ENCODE measurements at places on chromosomes 6 and 20.
A peak's percentile ranks its signal among the peaks of the same experiment; 100 is the strongest.

DNA sequence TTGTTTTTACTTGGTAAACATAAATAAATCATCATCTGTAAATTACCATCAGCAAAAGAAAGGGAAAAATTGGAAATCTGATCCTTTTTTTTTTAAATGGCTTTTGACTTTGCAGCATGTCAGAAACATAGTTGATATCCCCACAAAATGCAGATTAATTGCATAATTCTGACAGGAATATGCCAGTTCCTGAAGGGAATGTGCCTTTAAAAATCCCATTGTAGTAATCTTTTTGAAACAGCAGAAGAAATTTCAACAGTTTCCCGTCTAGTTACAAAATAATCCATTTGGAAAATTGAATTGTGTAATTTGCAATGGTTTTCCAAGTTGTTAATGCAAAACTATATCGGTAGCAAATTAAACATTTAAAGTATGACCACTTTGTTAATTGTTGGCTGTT, 95.2 kb downstream of the DOK5 start:
- no peak for DNase-seq

DNA sequence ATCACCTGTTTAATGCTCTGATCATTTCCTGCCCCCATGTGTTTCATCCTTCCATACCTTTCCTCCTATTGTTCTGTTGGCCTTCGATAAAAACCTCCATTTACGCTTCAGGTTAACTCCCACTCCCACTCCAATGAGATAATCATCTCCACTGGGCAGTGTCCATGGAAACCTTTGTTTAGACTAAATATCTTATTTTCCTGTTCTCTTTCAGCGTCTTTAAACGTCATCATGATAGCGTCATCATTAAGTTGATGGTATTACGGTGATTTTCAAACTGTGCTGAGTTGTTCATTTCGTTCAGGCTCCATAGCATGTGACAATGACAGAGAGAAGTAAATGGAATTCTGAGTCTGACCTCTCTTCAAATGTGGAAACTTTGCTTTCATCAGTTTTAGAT, 970.5 kb upstream of the SLC35B3 start:
- no peak for DNase-seq

- DNase-seq, result no peak
Measured at GRCh38 chr6:16711546-16712254, 49.6 kb downstream of the ATXN1 start.

DNA sequence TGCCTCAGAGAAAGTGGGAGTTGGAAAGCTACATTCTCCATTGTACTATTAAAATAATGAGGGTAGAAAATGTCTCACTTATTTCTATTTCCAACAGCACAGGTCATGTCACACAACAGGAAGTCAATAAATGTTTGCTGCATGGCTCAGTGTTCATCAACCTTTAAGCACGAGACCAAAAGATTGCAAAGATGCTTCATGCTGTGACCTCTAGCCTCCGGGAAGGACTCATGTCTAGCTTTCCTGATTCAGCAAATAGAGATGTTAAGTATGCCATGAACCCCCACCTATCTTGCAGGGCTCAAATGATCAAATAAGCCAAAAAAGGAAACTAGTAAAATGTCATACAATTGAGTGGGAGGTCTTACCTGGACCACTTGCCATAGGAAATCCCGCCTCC, 57.4 kb downstream of the NCOA6 start:
- DNase-seq, result no peak

- no peak for DNase-seq
Measured at GRCh38 chr20:31596831-31597480, 8.1 kb upstream of the ID1 start.

DNA sequence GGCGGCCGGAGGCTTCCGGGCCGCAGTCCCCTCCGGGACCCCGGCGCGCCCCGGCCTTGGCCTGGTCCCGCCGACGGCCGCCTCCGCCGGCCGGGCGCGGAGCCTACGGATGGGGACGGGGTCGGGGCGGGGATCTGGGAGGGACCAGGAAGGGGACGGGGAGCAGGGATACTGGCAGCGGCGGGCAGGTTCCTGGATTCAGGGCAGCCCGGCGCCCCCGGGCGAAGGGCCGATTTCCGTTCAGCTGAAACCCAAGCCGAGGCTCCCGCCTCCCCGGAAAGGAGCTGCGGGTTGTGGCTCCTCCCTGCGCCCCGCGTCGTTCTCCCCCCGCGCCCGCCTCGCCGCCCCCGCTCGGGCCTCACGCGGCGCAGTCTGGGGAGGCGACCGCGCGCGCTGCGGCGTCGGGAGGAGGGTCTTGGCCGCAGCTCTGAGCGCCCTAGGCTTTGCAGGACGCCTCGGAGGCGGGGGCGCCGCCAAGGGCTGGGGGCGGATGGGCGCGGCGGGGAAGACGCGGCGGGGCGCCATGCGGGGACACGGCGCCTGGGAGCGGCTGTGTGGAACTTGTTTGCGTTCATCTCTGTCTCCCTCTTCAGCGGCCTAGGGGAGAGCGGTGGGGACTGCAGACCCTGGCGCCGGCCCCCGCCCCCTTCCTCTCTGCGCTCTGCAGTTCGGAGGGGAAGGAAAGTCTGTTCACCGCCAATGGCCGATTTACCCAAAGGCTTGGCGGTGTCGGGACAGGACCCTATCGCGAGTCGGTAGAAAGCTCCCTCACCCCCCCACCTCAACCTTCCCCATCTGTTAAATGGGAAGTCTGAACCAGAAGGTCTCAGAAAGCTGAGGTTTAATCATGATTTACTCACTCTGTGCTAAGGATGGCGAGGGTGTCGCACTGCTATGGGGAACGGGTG, 22.7 kb upstream of the TMEM181 start:
- no peak for DNase-seq

GRCh38 chr6:150928882-150929281, 63.4 kb downstream of the MTHFD1L start:
- DNase-seq, result no peak

DNA sequence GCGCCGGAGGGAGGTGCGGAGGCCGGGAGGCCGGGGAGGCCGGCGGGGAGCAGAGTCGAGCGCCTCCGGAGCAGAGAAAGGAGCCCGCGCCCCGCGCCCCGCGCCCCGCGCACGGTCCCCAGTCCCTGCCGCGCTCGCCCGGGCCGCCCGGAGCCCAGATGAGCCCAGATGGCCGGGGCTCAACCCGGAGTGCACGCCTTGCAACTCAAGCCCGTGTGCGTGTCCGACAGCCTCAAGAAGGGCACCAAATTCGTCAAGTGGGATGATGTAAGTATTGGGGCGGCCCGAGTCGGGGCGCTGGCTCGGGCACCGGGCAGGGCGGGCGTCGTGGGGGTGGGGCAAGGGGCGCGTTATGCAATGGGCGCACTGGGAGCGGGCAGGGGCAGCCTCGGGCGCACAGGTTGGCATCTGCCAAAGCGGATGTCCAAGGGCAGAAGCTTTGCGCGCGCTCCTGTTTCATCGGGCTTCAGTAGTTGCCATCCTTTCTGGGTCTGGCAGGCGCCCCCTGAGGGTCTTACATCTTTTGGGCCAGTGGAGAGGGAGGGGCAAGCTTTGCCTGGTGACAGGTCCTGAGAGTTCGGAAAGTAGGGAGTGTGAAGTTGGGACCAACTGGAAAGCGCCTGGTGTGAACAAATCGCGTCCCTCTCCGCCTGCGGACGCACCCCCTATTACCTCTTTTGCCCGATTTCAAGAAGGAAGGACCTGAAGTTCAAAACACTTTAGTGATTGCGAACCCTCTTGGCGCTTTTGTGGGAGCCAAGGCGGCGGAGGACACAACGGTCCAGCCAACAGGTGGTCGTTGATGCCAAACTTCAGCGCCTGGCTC, 631 bp downstream of the PLCB1 start:
- no peak for DNase-seq

DNA sequence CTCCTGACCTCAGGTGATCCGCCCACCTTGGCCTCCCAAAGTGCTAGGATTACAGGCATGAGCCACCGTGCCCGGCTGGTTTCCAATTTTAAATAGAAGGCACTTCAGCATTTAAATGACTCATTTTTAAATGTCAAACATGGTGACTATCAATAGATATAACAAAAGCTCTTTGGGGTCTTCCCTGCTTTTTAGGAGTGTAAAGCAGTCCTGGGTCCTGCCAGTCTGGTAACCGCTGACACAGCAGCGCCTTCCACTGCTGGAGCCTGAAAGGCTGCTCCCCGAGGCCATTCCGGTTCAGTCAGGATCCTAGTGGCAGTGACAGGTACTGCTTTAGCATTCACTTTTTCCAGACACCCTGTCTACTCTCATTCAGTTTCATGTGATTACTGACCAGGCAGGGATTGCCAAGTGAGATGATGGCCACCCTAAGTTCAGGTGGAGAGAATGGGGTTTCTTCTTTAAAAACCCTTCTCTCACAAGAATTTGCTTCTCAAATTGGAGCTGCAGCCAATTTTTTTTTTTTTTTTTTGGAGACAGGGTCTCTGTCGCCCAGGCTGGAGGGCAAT, 5.1 kb downstream of the DIDO1 start:
- peak; percentile 31 for DNase-seq
